ENCODE measurements at places on chromosomes 16 and 17.

DNA sequence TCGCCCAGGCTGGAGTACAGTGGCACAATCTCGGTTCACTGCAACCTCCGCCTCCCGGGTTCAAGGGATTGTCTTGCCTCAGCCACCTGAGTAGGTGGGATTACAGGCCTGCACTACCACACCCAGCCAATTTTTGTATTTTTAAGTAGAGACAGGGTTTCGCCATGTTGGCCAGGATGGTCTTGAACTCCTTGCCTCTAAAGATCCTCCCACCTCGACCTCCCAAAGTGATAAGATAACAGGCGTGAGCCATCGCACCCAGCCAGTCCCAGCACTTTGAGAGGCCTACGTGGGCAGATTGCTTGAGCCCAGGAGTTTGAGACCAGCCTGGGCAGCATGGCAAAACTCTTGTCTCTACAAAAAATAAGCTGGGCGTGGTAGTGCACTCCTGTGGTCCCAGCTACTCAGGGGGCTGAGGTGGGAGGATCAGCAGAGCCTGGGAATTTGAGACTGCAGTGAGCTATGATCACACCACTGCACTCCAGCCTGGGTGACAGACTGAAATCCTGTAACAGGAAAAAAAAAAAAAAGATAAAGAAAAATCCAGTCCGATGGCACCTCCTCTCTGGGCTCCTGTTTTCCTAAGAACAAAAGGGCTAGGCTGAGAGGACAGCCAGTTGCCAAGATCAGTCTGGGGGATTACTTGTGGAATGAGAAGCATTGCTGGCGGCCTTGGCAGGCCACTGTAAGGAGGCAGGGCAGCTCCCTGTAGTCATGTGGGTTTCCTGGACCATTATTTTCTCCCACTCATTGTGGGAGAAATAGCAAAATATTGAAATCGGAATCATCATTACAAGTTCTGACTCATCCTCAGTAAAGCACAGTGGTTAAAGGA is 3.0 kb upstream of the PIPOX start:
- no peak for DNase-seq

GRCh38 chr16:11133344-11133943 is 122.6 kb downstream of the SOCS1 start:
- no peak for DNase-seq

DNA sequence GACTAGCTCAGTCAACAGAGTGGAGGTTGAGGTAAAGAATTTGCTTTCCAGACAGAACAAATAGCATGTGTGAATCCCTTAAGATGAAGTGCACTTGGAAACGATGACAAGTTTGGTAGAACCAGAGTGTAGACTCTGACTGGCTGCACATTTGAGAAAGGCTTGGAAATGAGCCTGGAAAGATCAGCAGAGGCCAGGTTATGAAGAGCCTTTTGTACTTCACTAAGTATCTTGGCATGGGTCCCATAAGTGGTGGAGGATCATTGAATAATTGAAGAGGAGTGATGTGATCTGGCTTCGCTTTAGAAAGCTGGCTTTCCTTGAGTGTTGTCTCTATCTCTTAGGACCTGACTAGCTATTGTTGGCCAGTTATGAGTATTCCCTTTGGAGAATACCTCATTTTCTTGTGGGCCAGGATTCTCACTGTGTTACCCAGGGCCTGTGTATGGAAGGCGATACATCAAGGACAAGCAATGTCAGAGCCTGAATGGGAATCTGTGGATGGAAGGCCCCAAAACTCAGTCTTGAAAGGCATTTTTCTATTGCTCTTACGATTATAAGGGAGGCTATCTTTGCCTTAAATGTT is 329.8 kb downstream of the UTP18 start:
- no peak for DNase-seq

- DNase-seq, result no peak
Observed at GRCh38 chr17:49717371-49717861, 9.7 kb upstream of the SLC35B1 start.

DNA sequence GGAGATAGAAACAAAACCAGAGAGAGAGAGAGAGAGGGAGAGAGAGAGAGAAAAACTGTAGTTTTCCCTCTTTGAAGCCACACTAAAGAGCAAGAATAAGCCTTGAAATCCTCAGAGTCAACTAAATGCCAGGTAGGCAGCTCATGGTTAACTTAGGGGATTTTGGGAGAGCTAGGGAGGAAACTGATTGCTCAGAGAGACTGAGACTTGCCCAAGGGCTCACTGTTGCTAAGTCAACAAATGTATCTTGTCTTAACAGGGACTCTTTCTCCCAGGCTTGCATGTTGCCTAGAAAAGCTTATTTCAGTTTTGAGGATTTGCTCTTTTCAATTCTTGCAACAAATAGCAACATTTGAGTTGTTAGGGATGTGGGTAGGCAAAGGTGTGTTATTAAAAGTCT is 4.5 kb upstream of the SLC5A11 start:
- DNase-seq, result no peak

- no peak for DNase-seq
Observed at GRCh38 chr17:9322326-9322725, 253.3 kb downstream of the STX8 start.

- DNase-seq, result no peak
Observed at GRCh38 chr16:20409398-20410120, at the start of gene ACSM5. Gene ACSM5 (plus strand): TSS chr16:20409534. CDS start chr16:20411485, 1,951 bp downstream.

DNA sequence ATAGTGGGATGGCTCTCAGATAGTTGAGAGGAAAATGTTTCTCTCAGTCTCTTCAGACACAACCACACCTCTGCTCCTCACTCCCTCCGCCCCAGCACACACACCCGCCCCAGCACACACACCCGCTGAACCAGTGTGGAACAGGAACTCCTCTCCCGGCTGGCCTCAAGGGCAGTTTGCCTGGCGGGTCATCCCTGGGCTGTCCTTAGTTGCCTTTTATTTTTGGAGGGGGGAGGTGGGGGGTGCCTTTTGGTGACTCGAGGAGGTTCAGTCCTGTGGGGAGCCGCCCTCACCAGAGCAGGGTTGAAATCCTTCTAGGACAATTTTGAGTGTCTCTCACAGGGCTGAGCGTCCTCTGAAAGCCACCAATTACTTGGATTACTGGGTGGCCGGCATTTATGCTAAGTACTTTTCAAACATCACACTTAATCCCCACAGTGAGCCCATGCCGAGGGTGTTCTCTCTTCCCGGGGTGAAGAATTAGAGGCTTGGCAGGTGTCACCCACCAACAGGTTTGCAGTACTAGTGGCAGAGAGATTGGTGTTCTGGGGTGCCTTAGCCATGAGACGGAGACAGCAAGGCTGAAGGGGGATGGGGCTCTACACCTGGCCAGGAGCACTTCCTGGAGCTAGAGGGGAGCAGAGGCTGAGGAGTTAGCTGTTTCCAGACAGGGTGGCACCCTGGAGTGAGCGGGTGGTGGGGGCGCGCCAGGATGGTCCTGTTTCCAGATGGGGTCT is 2.8 kb downstream of the RASD1 start:
- no peak for DNase-seq

GRCh38 chr17:81910840-81911276 is 341 bp downstream of the PCYT2 start:
- no peak for DNase-seq

- DNase-seq, result no peak
Observed at GRCh38 chr16:3050487-3050886, 4.1 kb downstream of the MMP25 start.

GRCh38 chr17:77256710-77257109 is 115.9 kb downstream of the SEC14L1 start:
- DNase-seq, result no peak

- no peak for DNase-seq
Observed at GRCh38 chr16:56319376-56319775, 106.0 kb downstream of the AMFR start.

Measured in CD8-positive, alpha-beta memory T cell (primary cell).